ENCODE measurements at places on chromosomes 7 and 10.

- no peak for DNase-seq
These were observed 41.4 kb upstream of the MPP7 start for GRCh38 chr10:28343987-28344895.

GRCh38 chr7:40899636-40900507 lies 765.1 kb downstream of the SUGCT start:
- no peak for DNase-seq

DNA sequence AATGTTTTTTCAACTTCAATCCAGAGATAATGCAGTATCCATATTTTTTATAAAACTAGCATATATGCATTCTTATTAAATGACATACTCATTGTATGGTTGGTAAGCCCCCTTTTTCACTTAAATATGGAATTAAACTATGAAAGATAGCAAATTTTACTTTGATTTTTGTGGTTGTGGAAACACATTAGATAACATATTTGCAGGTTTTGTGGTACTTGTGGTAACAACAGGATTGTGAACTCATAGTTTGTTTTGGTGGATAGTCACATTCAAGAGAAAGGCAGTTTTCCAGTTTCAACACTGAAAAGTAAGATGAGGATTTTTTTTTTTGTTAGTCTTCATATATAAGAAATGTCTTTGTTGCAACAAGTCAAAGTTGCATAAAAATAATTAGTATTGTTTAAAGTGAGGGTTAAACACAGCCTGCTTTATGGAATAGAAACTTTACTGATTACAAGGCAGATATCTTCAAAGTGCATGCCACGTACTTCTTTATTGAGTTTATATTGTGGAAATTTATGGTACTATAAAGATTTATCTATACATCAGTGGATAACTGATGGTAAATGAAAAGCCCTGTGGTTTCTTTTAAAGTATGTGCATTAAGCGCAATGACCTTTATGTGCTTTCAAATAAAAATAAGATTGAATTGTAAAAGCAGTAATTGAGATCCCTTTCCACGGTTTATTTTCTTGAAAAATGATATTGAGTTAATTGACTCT lies 39.7 kb upstream of the SEMA3D start:
- DNase-seq: no peak

- DNase-seq: no peak
These were observed 617.6 kb downstream of the PTPRN2 start for GRCh38 chr7:157969995-157970394.

- DNase-seq: no peak
These were observed 2.9 kb downstream of the IGF2BP3 start for GRCh38 chr7:23467291-23467805.

DNA sequence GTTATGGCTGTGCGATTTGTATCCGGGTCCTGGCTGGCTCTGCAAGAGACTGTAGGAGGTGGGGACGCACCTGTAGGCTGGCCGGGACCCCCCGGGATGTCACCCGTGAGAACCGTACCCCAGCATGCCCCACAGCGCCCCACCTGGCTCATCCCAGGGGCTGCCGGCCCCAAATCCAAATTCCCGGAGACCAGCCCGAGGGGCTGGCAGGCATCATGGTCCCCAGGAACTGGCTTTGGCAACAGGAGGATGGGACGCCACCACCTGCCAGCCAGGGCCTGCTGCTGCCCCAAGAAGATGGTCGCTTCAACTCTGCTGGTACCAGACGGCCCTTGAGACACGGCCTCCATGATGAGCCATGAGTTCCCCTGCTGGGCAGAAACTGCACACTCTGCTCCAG lies 239.4 kb downstream of the ELFN1 start:
- DNase-seq: no peak

DNA sequence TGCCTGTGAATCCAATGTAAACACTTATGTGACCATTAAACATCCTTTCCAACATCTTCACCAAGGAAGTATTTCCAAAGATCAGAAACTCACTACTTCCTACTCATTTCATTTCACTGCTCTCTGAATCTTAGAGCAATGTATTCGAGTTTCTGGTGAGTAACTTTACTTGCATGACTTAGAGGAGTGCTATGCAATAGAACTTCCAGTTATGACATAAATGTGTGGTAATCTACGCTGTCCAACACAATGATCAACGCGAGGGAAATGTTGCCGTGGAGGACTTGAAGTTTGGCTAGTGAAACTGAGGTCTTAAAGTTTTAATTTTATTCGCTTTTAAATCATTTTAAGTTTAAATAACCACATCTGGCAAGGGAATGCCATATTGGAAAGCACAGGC lies 1326.3 kb downstream of the XPNPEP1 start:
- DNase-seq: no peak

GRCh38 chr10:124109261-124109660 lies 15.9 kb upstream of the CHST15 start:
- no peak for DNase-seq

DNA sequence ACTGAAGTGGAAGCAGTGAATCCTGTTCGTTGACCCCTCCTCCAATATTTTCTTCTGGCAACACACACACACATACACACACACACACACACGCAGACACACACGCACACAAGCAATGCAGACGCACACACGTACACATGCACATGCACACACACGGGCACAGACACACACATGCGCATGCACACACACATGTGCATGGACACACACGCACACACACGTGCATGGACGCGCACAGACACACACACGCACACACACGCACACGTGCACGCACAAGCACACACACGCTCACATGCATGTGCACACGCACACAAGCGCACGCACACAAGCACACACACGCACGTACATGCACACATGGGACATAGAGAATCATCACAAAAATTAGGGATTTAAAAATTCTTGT lies 488.2 kb upstream of the TPK1 start:
- no peak for DNase-seq

- DNase-seq: peak; percentile 51
These were observed 47.0 kb upstream of the ZNF107 start for GRCh38 chr7:64618785-64619456.

DNA sequence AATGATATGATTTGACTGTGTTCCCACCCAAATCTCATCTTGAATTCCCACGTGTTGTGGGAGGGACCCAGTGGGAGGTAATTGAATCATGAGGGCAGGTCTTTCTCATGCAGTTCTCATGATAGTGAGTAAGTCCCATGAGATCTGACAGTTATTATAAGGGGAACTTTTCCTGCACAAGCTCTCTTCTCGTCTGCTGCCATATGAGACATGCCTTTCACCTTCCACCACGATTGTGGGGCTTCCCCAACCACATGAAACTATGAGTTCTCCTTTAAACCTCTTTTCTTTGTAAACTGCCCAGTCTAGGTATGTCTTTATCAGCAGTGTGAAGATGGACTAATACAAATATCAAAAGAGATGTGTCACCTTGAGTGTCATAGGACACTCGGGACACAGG lies 502.7 kb upstream of the PODXL start:
- DNase-seq: peak; percentile 3

GRCh38 chr7:683526-684205 lies 42.8 kb upstream of the DNAAF5 start:
- DNase-seq: no peak

DNA sequence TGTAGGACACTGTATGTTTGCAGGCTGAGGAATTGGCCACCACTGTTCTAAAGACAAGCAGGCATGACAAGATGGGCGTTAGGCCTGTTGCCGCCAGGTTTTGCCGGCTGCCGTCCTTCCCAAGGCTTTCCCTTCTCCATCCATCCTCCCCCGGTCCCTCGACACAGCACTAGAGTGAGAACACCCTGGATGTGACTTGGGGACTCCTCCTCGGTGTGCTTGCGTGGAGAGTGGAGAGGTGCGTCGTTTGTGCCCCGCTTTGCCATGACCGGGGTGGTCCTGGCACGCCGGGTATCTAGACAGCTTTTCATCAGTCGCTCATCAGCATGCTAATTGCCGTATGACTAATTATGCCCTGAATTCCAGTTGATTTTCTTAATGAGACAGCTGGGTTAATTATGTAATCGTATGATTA lies 206.6 kb upstream of the SH2B2 start:
- no peak for DNase-seq

- no peak for DNase-seq
These were observed 189.8 kb upstream of the PITRM1 start for GRCh38 chr10:3362394-3362793.

GRCh38 chr7:18511351-18512140 lies 16.0 kb downstream of the HDAC9 start:
- no peak for DNase-seq

DNA sequence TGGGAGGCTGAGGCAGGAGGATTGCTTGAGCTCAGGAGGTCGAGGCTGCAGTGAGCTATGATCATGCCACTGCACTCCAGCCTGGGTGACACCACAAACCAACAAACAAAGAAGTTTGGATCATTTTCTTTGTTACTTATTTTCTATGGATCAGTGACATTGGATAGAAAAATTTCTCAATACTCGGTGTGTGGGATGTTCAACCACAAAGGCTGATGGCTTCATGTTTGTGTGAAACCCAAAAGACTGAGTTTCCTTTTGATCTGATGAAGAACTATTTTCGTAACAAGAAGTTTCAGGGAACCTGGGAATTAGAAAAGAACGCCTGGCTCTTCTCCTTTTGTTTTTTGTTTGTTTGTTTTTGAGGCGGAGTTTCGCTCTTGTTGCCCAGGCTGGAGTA lies 104.0 kb downstream of the HOXA1 start:
- no peak for DNase-seq

GRCh38 chr10:5600908-5601307 lies 65.5 kb downstream of the ASB13 start:
- DNase-seq: no peak

DNA sequence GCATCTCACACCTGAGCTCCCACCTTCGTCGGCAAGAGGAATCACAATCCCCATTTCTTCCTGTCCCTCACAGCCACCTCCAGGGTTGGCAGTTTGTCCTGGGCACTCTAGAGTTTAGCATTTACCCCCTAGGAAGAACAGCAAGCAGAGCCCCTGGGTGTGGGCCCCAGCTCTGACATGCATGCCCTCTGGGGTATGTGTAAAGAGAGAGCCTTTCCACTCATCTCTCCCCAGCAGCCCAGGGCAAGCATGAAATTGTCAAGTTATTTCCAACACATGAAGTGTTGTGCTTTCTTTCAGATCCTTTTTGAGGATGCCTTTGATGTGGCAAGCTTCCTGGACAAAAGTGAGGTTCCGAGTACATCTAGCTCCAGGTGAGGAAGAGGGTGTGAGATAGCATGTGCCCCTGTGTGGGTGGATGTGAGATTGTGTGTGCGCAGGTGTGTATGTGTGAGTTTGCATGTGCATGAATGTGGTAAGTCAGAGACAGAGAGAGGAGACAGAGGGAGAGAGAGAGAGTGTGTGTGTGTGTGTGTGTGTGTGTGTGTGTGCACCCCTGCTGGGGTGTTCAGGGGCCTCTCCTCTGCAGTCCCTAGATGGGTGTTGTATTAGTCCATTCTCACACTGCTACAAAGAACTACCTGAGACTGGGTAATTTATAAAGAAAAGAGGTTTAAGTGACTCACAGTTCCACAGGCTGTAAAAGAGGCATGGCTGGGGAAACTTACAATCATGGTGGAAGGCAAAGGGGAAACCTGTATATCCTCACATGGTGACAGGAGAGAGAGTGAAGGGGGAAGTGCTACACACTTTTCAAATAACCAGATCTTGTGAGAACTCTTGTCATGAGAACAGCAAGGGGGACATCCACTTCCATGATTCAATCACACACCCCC lies 18.1 kb downstream of the STRA8 start:
- DNase-seq: no peak

DNA sequence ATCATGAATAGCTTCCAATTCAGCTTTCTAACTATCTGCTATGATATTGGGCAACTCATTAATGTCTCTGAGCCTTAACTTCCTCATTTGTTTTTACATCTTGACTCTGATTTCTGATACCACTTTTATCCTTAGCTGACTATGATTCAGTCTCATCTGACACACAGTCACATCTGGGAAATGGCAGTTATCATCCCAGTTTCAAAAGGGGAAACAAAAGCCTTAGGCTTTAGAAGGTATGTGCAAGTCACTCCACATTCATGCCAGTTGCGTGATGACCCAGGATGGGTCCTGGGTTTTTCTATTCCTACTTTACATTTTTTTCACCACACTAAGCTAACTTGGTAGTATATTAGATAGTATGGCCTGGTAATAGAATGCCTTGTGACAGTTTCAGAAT lies 12.7 kb downstream of the SCIN start:
- DNase-seq: no peak

DNA sequence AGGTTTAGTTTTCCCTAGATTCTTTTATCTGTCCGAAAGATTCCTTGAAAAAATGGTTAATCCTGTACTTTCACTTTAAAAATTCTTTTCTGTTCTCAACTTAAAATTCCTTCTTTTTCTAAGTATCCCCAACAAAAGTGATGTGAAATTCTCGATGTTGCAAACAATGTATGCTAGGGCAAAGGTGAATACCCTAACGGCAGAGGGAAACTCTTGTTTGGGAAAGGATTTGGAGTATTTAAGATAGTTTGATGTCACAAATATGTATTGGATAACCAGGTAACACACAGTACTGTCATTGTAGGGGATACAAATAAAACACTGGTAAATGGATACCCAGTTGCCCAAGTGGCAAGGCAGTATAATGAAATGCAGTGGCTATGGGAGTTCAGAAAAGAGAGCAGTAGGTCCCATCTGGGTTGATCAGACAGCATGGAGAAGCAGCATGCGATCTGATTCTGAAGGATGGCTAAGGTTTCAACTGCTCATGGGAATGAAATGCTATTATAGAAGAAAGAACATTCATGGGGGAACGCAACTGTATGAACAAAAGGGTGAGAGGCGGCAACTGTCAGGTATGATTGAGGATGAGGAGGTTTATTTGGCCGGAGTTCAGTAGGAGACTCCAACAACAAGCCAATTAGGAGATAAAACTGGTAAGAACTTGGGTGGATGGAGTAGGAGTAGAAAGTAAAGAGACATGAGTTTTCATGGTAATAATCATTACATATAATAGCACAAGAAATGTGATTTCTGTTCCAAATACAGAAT lies 3.2 kb upstream of the EPC1 start:
- no peak for DNase-seq

DNA sequence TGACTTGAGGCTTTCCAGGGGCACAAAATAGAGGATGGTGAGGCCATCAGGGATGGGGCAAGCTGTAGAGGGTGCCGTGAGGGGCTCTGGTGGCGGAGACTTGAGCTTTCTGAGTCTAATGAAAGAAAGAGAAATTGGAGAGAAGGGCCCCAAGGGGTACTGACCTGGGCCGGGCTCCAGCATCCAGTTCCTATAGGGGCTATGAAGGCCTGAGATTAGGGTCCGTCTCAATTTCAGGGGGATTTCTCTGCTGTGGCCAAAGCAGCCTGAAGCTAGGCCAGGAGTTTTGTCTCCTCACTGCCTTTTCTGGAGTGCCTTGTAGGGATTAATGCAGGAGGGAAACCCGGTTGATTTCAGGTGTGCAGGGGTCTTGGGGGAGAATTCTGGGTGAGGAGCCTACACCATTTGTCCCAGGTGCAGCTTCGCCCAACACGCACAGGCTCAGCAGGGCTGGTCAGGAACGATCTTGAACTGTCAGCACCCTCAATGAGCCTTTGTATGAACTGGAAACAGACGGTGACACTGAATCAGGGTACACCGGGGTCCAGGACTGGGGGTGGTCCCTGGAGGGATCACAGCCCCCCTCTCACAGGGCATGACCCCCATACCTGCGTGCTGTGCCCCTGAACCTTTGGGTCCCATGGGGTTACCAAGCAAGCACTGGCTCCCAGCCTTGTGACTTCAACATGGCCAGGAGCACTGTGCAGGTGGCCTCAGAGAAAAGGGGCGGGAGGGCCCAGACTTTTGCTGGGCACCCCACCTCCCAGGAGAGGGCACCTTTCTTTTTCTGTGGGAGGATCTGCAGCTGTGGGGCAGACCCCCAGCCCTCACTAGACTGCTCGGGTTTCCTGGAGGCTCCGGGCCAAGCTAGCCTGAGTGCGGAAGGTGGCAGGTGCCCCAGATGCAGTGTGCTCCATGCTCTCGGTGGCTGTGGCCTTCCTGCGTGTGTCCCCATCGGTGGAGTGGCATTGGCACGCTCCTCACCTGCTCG lies 122.9 kb upstream of the RET start:
- no peak for DNase-seq

- no peak for DNase-seq
These were observed 233.2 kb upstream of the MBL2 start for GRCh38 chr10:53005612-53006345.

Data from activated CD4-positive, alpha-beta T cell treated with anti-CD3 and anti-CD28 coated beads, Interleukin-10, Interleukin-2, amounts not matched to agents 100 ng/mL and 50 ng/mL, durations not matched to agents 16 hours and 8 hours (primary cell).